ENCODE measurements at places on chromosomes 6 and 20.

GRCh38 chr20:57468523-57469417 lies 56.2 kb downstream of the CTCFL start:
- no peak for DNase-seq

- no peak for DNase-seq
Measured at GRCh38 chr6:16776394-16777017, 15.2 kb upstream of the ATXN1 start.

DNA sequence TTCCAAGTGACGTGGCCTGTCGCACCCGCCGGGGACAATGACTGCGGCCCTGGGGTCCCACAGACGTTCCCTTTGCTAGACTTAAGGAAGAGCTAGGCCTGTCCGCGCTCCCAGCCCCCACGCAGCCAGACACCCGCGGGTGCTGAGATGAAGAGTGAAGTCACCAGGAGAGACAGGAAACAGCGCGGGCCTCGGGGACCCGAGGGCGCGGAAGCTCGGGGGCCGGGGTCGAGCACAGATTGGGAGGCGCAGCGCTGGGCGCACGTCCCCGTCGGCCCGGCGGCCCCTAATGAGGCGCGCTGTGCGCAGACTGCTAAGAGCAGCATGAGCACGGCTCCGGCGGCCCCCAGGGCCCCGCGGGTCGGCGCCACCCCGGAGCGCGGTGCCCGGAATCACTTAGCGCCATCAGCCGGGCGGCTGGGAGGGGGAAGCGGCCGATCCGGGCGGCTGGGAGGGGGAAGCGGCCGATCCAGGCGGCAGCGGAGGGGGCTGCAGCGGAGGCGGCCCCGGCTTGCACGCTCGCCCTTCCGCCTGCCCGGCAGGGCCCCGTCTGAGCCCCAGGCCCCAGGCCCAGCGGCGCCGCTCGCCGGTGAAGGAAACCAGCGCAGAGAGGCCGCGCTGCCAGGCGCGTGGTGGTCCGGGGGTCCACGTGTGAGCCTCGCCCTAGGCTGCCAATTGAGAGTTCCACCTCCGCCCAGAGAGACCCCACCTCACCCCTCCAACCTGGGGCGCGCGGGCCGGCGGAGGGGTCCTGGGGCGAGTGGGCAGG lies 8.3 kb upstream of the AVP start:
- peak; percentile 25 for DNase-seq

GRCh38 chr6:33785778-33786177 lies 3.2 kb downstream of the LEMD2 start:
- DNase-seq = no peak

DNA sequence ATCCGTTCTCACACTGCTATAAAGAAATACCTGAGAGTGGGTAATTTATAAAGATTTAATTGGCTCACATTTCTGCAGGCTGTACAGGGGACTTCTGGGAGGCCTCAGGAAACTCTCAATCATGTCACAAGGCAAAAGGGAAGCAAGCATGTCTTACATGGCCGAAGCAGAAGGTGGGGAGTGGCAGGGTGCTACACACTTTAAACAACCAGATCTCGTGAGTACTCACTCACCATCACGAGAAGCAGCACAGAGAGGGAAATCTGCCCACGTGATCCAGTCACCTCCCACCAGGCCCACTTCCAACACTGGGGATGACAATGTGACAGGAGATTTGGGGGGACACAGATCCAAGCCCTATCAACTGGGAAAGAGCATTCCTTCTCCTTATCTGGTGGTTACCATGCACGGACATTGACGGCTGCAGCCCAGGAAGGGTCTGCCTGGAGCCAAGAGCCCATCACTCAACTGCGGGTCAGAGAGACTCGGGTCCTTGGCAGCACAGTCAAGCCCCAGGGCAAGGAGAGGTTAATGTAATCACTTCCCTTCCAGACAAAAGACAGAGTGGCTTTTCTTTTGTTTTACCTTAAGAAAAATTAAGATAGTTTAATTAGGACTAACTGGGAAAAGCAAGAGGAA lies 112.3 kb upstream of the CST7 start:
- DNase-seq = no peak

GRCh38 chr6:159121486-159121885 lies 47.7 kb upstream of the FNDC1 start:
- DNase-seq = no peak

GRCh38 chr6:115891111-115891669 lies 169.5 kb downstream of the FRK start:
- DNase-seq = no peak

- no peak for DNase-seq
Measured at GRCh38 chr20:3094848-3095629, 10.5 kb upstream of the AVP start.

- no peak for DNase-seq
Measured at GRCh38 chr6:7041511-7042026, 66.2 kb upstream of the RREB1 start.

- no peak for DNase-seq
Measured at GRCh38 chr20:35908007-35908406, 46.3 kb downstream of the SCAND1 start.

DNA sequence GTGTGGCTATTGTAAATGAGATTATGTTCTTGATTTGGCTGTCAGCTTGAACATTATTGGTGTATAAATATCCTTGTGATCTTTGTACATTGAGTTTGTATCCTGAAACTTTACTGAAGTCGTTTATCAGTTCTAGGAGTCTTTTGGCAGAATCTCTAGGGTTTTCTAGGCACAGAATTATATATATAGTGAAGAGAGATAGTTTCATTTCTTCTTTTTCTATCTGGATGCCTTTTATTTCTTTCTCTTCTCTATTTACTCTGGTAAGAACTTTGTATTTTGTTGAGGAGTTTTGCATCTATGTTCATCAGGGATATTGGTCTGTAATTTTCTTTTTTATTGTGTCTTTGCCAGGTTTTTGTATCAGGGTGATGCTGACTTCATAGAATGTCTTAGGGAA lies 589.2 kb upstream of the MAN1A1 start:
- no peak for DNase-seq

DNA sequence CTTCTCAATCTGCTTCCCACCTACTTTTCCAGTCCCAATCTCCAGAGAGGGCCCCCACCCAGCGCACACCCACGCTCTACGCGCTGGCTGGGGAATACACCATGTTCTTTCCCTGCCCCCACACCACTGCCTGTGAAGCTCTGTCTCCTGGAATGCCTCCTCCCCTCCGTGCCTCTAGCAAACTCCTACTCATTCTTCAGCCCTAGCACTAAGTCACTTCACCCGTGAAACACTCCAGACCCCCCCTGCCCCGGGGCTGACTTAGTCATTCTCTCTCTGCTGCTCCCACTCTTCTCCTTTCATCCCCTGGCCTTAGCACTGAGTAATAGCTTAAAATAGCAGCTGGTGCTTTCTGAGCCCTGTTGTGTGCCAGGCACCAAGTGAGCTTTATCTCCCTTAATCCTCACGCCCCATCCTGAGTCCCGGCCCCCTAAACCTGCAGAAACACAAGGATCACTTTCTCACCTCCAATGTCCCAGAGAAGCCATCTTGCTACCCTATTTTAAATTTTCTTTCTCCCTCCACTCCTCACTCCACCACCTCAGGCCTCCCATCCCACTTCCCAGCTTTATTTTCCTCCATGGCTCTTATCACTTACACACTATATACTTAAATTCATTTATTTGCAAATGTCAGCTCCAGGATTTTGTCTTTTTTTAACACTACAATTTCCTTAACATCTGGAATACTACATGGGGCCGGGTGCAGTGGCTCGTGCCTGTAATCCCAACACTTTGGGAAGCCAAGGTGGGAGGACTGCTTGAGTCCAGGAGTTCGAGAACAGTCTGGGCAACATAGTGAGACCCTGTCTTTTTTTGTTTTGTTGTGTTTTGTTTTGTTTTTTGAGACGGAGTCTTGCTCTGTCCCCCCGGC lies 6.3 kb upstream of the PARD6B start:
- DNase-seq = no peak

DNA sequence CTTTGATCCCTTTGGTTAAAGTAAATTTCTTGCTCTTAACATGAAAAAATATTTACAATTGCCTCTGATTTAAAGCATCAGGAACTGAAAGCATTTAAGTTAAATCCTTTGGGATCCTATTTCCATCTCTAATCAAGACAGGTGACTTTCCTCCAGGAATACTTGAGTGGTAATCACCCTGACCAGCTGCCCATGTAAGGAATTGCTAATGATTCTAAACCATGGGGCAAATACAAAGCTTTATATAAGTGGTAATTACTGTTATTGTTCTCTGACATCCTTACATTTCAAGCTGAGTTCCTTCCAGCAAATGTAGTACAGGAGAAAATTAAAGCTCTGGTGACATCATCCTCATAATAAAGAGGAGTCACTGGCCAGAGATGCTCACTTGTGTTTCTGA lies 100.6 kb downstream of the CRYBG1 start:
- no peak for DNase-seq

DNA sequence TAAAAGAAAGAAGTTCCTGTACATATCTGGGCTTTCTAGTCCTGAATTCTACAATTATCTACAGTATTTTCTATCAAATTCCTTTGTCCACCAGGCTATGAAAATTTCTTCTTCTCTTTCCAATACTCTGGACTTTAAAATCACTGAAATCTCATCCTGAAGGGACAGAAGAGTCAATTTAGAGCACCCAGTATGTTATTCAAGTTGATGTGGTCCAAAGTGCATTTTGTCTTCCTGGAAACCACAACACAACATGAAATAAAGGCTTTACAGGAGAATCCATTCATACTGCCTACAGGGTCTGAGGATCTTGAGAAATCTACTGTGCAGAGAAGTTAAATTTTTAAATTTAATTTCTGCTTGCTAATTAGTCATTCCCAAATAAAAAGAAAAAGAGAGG lies 94.9 kb upstream of the ADGRF1 start:
- no peak for DNase-seq

DNA sequence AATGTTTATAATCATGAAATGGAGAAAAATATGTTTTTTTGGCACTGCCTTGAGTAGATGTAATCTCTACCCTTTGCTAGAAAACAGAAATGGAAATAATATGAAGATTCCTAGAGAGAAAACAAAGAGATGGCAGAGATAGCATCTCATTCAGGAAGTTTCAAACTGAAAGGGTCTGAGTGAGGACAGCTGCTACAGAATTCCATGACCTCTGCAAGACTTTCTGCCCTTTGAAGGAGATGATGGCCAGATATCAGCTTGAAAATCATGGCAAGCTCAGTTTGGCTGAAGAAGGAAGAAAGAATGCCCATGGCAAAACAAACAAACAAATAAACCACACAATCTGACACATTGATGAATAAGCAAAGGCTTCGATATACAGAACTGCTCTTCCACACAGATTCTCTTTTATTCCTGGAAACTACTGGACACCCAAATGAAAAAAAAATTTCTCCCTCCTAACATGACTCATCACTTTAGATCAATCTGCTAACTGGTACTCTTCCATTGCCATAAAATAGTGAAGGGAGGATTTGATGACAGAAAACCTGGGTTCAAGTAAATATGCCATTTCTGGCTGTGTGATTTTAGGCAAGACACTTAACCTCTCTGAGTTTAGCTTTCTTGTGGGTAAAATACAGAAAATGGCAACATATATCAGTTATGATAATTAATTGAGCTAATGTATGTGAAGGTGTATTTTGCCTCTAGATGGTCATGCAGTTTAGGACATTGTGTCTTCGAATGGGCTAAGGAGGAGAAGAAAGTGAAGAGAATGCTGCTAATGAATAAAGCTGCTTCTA lies 105.9 kb upstream of the SPACA1 start:
- DNase-seq = no peak

DNA sequence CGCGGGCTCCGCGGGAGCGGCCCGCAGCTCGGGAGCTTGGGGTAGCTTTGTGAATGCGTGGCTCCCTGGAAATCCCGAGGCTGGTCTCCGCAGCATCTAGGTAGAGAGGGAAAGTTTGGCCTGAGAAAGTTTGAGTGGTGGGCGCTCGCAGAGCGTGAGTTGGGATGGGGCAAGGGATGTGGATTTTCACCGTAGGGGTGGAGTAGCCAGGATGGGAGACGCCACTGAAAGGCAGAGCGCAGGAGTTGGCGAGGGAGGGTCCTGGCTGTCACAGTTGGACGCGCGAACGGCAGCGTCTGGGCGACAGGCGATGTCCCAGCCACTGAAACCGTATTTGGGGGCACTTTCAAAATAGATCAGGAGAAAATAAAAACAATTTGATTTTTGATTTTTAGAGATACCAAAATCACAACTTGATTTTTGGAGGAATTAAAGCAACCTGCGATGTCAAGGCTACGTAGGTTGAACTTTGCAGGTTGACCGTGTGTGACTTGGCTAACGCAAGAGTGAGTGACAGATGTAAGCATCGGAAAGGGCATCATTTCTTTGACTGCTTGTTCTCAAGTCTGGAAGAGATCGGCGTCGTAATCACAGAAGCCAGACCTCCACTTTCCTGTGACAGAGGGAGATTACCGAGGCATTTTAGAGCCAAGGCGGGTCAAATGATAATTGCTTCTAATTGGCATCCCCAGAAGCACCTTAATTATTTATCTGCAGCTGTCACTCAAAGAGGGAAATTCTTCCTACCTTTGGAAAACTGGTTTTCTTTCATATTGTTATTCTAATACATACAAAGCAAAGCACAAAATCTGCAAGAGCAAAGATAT lies 646 bp downstream of the HEY2 start:
- DNase-seq = no peak

DNA sequence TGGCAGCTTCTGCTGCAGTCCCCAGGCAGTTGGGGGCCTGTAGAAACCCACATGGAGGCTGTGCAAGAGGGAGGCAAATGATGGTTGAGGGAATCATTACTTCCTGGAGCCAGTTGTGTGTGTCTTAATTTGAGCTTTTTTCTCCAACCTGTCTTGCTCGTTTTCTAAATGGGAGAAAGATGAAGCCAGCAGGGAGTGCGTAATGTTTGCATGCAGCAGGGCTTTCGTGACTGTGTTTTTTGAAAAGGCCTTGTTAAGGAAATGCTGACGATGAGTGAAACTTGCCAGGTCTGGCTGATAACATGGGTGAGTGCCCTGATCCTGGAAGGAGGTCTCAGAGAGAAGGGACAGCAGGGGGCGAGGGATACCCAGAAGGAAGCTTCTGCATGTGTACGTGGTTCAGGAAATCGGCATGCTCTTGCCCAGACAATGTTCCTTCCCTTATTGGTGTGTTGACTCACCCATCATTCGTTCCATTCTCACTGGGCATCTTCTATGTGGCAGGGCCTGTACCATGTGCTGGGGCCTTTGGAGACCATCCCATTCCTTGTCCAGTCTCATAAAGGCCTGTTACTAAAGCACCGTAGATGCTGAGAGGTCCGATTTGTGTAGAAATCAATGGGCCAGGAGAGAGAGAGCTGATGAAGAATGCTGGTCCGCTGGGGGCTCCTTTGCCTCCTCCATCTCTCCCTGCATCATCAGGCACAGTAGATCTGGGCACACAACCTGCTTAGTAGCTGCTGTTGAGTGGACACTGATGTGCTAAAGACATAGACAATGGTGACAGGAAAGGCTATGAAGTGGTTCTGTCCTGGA lies 27.4 kb downstream of the GLP1R start:
- DNase-seq = no peak

- no peak for DNase-seq
Measured at GRCh38 chr6:111950661-111951496, 77.6 kb upstream of the FYN start.

- DNase-seq = no peak
Measured at GRCh38 chr6:96755096-96755495, 82.2 kb downstream of the GPR63 start.
